ENCODE measurements at places on chromosomes 12 and 14. TPM values are rescaled to one million over a fixed set of nuclear protein-coding genes. Genes with fewer than 3 reads are reported as not detected.

Gene ANO2
- polyA plus RNA-seq: 7.5 TPM

Gene KRT74
- 0.20 TPM for polyA plus RNA-seq

Gene LRCOL1
- polyA plus RNA-seq: 0.59 TPM

- no peak for DNase-seq
These were observed 36.2 kb downstream of the SYNE3 start for GRCh38 chr14:95480109-95480886.

GRCh38 chr12:107436376-107436775 is 249.2 kb upstream of the PWP1 start:
- no peak for DNase-seq

DNA sequence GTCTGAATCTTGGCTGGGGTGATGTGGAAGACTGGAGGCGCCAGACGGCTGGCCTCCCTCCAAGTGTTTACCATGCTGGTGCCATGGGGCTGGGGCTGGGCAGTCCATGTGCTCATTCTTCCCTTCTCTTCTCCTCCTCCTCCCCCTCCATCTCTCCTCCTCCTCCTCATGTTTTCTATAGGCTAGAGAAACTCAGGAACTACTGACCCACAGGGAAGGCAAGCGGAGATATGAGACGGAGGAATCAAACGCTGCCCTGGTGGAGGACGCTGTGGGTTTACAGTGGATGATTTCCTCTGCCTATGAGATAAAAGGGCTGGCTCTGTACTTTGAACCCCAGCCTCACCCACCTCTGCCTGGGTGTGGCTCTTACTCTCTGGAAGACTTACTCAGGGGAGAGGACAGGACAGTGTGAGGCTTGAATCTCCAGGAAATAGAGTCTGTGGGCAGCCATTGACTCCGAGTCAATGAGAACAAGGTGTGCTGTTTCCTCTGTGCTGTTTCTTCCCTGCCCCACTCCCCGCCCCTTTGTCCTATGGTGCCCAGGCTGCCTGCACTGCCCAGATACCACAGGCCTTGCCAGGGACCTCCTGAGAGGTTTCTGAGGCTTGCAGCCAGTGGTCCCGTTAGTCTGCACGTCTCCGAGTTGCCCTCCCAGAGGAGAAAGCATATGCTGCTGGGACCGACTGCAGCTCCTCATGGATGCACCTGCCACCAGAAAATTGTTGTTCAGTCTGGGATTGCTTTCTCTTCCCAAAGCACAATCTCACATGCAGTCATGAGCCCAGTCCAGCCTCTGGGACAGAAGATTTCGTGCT is 132.6 kb upstream of the ARHGAP5 start:
- no peak for DNase-seq

- DNase-seq: no peak
These were observed 606 bp downstream of the CINP start for GRCh38 chr14:102362084-102362483.
